Activated CD4-positive, CD25-positive, alpha-beta regulatory T cell treated with anti-CD3 and anti-CD28 coated beads, Interleukin-2, amount 50 U/mL, for 72 hours (primary cell): ENCODE measurements at places on chromosomes 6 and 20.

- no peak for DNase-seq
These were observed 57.2 kb upstream of the MAFB start for GRCh38 chr20:40746251-40746650.

- DNase-seq, result no peak
These were observed 117.2 kb upstream of the NXT1 start for GRCh38 chr20:23233341-23233740.

DNA sequence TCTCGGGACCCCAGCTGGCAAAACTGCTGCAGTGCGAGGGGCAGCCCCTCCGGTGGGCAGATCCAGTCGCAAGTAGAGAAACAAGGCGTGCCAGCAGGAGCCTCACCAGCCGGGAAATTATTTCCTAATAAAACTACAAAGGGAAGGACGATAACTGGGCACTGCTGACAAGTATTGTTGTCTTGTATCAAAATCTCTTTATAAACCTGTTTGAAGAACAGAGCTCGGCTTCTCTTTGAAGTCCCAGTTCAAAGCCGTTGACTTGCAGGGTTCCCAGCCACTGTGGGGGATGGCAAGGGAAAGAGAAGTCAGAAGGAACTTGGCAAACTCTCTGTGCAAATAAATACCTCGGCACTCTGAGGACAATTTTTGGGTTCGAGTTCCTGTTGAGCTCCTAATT lies 504.5 kb downstream of the CD83 start:
- no peak for DNase-seq

GRCh38 chr20:9867196-9867980 lies 28.5 kb upstream of the PAK5 start:
- DNase-seq, result no peak

DNA sequence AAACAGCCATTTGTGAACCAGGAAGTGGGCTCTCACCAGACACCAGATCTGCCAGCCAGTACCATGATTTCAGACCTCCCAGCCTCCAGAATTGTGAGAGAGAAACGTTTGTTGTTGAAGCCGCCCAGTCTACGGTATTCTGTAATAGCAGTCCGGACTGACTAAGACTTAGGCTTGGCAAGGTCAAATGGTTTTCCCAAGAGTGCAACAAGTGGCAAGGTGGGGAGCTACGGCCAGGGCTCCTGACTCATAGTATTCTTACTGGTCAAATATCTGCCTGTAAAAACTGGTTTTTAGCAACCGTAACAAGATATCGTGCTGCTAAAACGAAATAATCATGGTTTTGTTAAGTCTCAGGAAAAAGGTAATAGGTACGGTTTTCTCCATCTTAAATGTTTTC lies 37.8 kb downstream of the MCUR1 start:
- no peak for DNase-seq

DNA sequence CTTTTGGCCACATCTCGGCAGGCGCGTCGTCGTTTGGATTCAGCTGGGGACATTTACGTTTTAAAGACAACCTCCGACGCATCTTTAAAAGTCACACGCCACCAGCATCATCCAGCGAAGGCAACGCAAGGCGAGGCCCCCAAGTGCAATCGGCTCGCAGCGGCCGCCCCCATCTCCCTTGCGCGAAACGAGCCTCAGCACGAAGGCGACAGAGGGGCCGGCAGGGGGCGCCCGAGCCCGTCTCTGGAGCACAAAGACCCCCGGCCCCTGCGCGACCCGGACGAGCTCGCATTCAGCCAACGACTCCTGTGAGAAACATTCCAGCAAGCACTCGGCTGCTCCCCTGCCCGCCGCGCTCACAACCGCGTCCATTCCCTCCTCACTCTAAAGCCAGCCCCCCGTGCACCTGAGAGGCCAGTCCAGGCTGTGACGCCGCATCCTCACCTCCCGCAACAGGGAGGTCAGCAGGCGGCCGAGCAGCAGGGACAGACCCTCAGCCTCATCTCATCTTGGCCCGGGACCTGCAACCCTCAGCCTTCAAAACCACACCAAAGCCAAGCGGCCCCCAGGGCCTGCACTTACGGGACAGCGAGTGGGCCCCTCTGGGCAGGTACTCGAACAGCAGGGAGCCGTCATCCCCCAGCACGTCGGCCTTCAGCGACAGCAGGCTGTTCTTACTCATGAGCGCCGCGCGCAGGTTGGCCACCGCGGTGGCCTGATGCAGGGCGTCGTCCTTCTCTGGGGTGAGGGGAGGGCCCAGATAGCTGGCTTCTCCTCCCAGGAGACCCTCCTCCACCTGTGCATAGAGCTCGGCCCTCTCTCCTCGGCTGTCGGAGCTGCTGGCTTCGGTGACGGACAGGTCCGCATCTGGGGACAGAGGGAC lies 35.8 kb downstream of the SLC2A4RG start:
- DNase-seq, result no peak

DNA sequence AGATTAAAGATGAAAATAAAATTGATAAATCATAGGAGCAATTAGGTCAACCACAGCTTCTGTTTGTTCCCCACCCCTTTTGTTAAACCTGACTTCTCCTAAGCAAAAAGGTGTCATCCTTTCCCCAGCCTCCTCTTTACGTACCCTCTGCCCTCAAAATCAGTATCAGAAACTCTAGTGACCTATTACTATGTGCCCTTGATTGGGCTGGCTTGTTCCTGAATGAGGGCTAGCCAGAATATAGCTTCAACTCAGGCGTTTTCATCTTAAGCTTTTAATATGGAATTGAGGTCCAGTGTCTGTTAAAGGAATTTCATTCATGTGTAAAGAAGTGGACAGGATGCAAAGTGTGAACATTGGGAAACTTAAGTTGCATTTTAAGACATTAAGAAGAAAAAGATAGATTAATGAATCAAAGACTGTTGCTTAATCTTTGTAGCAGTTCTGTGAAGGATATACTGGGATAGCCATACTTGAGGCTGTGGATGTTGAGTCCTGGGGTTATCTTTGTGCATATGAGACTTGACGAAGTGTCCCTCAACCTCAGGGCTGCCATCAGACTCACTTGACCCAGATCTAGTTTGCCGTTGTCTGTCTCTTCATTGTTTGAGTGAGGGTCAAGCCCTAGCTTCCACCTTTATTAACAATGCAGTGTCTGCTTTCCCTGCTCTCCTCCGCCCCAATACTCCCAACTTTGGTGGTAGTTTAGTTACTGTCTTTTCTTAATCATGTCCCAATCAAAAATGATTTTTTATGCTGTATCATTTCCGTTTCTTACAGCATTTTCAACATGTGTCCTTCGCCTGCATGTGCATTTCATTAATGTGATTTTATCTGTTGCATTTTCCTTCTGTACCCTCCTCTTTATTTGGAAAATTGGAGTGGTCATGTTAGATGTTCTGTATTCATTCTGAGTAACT lies 1.9 kb downstream of the TBPL1 start:
- no peak for DNase-seq

DNA sequence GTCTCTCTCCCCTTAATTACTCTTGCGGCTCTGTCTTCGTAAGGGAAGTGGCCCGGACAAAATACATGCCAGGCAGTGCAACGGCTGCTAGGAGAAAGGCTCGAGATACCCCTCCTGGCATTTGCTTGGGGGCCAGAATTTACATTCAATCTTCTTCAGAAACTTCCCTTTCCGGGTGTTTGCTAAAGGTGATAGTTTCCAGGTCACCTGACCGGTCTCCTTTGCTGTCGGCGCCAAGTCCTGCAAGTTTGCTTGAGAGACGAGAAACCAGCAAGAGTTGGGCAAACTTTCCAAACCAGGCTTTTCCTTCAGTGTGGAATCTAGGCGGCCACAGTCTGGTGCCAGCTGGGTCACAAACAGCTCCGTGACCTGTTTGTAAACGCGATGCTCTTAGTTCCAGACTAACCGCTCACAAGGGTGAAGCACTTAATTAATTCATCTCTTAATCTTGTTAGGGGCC lies 563 bp upstream of the SRSF3 start:
- peak; percentile 52 for DNase-seq

- no peak for DNase-seq
These were observed 37.5 kb downstream of the CARMIL1 start for GRCh38 chr6:25316626-25317025.

- no peak for DNase-seq
These were observed 22.8 kb downstream of the FOXQ1 start for GRCh38 chr6:1334684-1335083.
